ENCODE measurements at places on chromosomes 7 and 10.

GRCh38 chr10:126528315-126528835 lies 140.1 kb upstream of the ADAM12 start:
- DNase-seq: no peak

DNA sequence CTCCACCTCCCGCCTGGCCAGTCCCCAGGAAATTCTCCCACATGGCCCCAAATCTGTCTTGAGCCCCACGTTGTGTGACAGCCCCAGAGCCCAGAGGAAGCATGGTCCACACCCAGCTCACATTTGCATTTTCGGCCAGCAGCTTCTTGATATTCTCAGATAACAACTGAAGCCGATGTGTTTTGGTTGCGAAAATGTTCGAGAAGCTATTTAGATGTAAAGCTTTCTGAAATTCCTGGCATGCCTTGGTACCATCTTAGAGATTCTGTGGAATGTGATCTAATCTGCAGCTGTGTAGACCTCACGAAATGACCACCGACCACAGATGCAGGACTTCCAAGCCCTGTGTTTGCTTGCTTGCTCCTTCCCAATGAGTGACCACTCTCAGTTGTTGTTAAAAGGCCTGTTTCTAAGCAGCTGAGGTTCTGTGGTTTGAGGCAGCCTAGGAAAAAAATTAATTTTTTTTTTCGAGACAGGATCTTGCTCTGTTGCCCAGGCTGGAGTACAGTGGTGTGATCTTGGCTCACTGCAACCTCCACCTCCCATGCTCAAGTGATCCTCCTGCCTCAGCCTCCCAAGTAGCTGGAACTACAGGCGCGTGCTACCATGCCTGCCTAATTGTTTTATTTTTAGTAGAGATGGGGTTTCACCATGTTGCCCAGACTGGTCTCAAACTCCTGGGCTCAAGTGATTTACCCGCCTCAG lies 8.8 kb downstream of the SLC4A2 start:
- DNase-seq: no peak

GRCh38 chr7:68998136-68998535 lies 600.1 kb upstream of the AUTS2 start:
- DNase-seq: no peak

- no peak for DNase-seq
These were observed 154.7 kb downstream of the ARID5B start for GRCh38 chr10:62056219-62056618.

GRCh38 chr10:86048973-86049372 lies 317.6 kb downstream of the GRID1 start:
- no peak for DNase-seq

DNA sequence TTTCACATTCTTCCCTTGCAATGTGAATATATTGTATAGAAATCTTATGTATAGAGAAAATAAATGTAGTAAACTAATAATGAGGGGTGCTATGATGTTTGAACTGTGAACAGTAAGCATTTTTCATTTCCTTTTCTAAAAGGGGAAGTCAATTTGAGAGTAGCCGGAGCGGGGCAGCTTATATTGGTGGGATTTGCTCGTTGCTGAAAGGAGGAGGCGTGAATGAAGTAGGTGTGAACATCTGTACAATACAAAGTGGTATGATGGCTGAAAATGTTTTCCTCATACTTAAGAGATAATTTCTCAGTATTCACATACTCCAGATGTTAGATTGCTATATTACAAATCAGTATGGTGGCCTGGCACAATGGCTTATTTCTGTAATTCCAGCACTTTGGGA lies 87.1 kb downstream of the SRI start:
- DNase-seq: no peak

DNA sequence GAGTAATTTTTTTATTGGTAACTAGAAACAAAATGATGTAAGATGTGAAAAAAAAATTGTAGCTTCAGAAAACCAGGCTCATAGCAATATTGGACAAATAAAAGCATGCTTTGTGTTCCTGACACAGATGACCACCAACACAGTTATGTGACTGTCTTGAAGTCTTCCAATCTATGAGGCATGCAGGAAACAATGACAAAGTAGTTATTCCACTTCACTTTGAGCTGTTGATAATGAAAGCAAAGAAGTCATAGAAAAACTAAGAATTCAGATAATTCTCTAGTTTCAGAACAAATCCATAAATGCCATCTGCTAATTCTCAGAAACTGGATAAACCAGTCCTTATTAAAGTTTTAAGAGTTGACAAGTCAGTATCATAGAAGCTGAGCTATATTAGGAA lies 378.4 kb upstream of the SEMA3D start:
- DNase-seq: no peak

DNA sequence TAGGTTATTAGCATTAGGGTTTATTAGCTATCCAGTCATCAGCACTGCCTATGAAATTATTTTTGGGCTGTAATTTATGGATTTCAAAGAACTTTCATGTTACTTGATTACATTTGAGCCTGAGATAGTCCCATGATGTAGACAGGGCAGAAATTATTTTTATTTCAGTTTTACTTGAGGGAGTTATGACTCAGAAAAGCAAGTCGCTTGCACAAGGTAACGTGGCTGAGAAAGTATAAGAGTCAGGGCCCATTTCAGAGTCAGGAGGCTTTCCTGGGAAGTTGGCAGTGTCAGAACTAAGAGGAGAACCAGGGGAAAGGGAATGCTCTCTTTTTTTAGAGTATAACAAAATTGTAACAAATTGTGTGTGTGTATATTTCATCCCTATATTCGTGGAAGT lies 16.5 kb downstream of the GATA3 start:
- DNase-seq: no peak

DNA sequence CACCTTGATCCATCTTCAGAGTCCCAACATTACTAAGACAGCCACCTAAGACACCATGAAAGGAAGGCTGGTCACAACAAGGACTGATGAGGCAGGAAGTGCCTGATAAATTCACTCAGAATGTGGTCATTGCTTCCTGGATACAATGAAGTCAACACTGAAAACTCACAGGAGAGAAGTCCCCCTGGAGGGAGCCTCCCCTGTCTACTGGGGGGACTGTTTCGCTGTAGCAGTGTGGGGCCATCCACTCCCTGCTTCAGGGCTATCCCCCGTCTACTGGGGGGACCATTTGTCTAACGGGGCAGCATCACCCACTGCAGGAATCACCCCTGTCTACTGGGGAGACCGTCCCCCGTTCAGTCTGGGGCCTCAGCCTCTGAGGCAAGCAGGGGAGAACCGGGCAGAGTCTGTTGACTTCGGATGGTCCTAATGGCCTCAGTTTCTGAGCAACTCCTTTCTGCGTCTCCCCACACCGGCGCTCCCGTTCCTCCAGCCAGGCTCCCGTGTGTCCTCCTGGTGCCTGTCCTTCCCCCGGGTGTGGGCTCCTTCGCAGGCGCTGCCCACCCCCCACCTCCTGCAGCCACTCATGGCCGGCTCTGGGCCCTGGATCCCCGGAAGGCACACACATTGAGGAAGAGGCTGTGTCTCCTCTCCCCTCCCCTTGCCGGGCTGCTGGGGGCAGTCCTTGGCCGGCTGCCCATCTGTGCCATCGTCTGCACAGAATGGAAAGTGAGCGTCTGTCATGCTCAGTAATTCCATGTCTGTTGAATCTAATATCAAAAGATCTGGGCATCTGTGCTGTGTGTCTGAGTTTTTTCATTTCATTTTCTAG lies 59.9 kb upstream of the DNAJB6 start:
- no peak for DNase-seq

DNA sequence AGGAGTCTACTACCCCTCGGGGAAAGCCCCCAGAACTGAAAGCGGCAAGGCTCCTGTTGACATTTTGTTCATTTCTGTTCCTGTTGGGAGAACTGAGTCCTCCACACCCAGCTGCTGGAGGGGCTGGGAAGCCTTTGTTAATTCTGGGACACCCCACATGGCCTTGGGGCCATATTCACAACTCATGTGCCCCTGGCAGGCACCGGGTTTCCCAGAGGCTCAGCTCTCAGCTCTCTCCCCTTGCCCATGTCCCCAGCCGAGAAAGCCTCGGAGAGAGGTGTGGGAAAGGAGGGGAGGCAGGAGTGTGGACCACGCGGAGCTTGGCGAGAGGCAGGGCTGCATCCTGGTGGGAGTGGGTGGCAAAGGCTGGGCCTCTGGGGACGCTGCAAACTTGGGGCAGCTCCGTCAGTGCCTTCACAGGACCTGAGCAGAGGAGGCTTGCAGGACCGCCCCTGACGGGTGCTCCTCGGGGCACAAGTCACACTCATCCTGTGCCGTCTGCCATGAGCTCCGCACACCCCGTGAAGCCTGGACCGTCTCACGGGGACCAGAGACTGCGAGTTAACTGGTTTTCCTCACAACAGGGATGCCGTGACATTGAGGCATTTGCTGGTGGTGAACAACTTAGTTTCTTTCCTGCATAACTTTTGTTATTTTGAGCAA lies 140.9 kb downstream of the DNAJB6 start:
- DNase-seq: no peak

GRCh38 chr7:157500171-157500960 lies 163.6 kb downstream of the DNAJB6 start:
- no peak for DNase-seq

DNA sequence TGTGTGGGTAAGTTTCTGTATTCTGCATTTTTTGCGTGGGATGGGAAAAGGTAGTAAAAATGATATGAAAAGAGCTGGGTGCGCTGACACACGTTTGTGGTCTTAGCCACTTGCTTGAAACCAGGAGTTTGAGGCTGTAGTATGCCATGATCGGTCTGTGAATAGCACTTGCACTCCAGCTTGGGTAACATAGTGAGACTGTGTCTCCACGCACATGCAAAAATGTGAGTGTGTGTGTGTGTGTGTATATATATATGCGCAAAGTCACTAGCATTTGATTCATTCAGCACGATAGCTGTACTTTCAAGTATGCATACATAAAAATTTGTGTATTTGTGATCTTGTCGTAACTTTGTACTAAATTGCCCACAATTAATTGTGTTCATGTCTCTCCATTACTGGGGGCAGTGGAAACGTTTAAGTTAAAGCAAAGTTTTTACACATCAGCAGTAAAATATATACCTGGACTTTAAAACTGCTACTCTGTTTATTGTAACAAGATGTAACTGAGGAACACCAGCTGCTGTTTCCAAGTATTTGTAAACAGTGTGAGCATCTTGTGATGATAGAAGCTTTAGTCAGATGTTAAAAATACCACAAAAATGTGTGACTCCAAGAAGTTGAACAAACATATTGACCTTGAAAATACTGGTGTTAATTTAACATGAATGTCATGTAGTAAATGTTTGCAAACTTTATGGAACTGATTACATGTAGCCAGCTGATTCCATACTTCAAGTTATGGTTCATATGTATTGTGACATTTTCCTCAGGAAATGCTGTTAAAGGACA lies 1.6 kb downstream of the ZRANB1 start:
- DNase-seq: no peak

DNA sequence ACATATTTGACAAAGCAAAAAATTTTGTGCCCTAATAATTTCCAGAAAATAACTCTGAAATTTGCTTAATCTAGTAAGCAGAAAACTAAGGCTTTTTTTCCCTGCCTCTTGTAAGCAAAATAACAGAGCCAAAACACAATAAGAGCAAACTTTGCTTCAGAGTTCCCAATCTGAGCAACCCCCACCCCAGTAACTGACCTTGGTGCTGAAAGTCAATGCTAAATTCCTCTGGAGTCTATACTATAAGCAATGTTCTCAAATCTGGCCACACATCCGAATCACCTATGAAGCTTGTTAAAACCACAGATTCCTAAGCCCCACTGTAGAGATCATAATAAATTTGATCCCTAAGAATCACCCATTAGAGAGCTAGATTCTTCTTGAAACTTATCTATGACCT lies 150.5 kb downstream of the ELAPOR2 start:
- DNase-seq: no peak

GRCh38 chr7:44223362-44224079 lies 22.7 kb downstream of the YKT6 start:
- no peak for DNase-seq

DNA sequence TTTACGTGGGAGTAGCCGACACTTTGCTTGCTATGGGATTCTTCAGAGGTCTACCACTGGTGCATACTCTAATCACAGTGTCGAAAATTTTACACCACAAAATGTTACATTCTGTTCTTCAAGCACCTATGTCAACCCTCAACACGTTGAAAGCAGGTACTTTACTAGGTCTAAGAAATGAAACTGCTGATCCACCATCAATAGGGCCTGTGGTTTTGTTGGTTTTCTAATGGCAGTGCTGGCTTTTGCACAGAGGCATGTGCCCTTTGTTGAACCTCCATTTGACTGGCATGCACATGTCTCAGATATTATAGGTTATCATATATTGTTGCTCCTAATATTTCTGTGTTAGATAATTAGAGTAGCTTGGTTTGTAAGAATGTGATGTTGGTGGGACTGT lies 123.8 kb downstream of the CFTR start:
- DNase-seq: no peak

DNA sequence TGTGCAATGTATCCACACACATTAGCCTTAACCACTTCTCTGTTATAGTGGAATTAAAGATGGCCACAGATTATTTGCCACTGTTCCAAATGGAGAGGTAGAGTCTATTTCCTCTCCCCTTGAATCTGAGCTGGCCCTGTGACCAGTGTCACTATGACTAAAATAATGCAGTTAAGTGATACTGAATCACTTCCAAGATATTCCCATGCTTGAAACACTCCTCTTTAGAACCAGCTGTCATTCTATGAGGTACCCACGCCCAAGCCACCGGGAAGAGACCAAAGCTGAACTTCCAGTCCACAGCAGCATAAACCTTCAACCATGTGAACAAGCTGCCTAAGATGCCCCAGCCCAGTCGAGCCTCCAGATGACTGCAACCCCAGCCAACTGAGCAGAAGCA lies 2.1 kb upstream of the DHX32 start:
- no peak for DNase-seq

DNA sequence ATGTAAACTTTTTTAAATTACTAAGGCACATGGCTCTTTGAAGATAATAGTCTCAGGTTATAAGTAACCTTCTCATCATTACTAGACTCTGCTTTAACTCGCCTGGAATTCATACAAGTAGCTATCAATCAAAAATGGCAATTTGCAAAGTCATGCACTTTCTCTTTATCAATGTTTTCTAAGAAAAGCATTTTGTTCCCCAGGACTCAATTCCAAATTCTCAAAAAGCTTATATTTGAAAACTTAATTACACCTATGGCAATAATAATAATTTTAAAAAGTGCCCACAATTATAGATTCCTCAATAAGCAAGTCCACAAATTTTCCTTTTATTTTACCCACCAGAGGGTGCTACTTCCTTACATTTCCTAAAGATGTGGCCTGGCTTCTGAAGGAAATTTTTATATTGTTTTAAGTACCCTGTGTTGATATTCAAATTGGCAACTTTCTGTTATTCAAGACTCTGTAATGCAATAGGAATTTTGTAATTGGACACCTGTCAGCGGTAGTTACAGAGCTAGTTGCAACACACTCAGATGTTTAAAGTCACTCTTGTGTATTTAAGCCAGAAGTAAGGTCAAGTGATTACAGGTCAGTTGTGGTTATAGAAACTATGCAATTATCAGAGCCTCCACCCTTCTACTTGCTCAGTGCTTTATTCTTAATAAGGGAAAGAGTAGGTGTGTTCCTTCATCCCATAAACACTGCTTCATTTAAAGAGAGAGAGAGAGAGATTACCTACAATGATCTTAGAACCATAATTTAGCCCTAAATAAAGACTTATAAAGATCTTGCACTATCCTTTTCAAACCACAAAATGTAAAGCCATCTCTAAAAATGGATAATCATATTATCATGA lies 47.1 kb upstream of the HYAL4 start:
- DNase-seq: no peak

Measured in stimulated activated CD8-positive, alpha-beta memory T cell treated with anti-CD3 and anti-CD28 coated beads, Interleukin-7, amount 100 ng/mL, for 1 hour (primary cell).